ENCODE measurements at places on chromosomes 2 and 18.

GRCh38 chr2:219172231-219173154 is 2.7 kb upstream of the SLC23A3 start:
- DNase-seq, result no peak

- peak; percentile 69 for DNase-seq
These were observed 1.5 kb downstream of the GPC1 start for GRCh38 chr2:240436683-240437550.

GRCh38 chr2:10712185-10712809 is 9.1 kb upstream of the ATP6V1C2 start:
- DNase-seq, result no peak

GRCh38 chr18:46636040-46636630 is 20.9 kb downstream of the LOXHD1 start:
- DNase-seq, result no peak

GRCh38 chr2:42098571-42099437 is 51.0 kb downstream of the PKDCC start:
- DNase-seq, result no peak

- peak; percentile 43 for DNase-seq
These were observed 62.2 kb downstream of the ADNP2 start for GRCh38 chr18:80171054-80171872.

DNA sequence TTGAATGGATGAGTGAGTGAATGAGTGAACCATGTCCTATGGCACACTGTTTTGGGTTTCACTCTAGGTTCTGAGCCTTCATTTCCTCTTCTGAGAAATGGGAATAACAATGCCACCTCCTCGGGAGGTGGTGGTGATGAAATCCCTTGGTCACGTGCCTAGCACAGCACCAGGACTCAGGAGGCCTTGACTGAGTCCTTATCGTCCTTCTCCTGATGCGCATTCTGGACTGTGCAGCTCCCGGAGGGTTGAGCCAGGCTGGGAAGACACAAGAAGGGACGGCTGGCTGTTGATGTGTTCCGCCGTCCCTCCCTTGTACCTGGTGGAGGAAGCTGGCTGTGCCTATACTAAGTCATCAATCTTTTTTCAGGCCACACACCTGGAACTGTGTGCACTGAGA is 437.3 kb downstream of the ZNF521 start:
- no peak for DNase-seq

- no peak for DNase-seq
These were observed 30.1 kb upstream of the CCL20 start for GRCh38 chr2:227783404-227784138.

- no peak for DNase-seq
These were observed 1.3 kb downstream of the KCTD1 start for GRCh38 chr18:26546875-26547645.

DNA sequence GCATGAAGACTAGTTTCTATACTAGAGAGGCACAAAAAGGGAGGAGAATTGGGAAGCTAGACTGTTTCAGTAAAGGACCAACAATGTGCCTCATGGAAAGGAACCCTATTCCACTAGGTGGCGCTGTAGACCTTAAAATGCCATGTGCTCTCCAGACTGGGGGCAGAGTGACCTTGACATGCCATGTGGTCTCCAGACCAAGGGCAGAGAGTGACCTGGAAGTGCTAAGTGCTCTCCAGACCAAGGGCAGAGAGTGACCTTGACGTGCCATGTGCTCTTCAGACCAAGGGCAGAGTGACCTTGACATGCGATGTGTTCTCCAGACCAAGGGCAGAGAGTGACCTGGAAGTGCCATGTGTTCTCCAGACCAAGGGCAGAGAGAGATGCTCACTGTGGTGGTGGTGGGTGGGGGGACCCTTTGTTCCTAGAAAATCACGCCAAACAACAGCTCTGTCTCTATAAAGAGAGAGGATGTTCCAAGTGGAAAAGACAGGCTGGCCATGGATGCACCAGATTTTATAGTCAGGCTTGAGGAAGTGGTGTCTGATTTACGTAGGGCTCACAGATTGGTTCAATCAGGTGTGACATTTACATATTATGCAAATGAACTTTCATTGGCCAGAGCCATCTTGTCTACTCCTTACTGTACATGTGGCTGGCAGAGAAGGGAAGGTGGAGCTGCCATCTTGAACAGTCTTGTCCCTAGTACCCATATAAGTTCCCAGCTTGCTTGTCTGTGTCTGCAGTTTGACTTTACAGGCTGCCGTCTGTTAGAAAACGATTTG is 344.0 kb upstream of the DDX18 start:
- DNase-seq, result no peak

- no peak for DNase-seq
These were observed 11.3 kb downstream of the GFPT1 start for GRCh38 chr2:69375494-69376353.

GRCh38 chr2:181528441-181528840 is 71.3 kb downstream of the ITGA4 start:
- peak; percentile 21 for DNase-seq

- DNase-seq, result no peak
These were observed 22.3 kb downstream of the TMEM18 start for GRCh38 chr2:654896-655295.

- no peak for DNase-seq
These were observed 340.8 kb upstream of the MYT1L start for GRCh38 chr2:2671826-2672225.

DNA sequence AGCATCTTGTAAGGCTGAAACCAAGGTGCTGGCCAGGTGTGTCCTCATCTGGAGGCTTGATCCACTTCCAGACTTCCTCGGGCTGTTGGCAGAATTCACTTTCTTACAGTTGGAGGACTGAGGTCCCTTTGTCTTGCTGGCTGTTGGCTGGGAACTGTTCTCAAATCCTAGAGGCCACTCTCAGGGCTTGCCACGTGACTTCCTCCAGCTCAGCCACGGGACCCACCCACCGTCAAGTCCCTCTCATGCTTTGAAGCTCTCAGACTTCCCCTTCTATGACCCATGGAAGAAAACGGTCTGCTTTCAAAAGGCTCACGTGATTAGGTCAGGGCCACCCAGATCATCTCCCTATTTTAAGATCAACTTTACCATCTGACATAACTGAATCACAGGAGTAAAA is 77.1 kb downstream of the SMAD4 start:
- no peak for DNase-seq

GRCh38 chr18:26479681-26480079 is 68.7 kb downstream of the KCTD1 start:
- DNase-seq, result no peak

DNA sequence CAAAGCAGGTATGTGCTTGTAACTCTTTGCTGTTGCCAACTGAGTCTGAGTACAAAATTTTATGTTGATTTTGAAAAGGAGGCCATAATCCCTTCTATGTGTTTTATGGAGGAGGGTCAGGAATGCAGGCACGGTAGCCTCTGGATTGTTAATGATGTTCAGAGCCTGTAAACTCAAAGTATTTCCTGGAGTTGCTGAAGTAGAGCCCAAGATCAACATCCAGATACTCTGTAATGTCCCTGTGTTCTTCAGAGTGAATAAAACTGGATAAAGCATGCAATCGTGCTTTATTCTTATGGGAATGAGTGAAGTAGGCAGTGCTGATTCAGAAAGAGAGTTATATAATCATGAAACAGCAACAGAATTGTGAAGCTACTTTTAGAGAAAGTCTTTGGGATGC is 61.8 kb upstream of the CHRNA1 start:
- DNase-seq, result no peak

DNA sequence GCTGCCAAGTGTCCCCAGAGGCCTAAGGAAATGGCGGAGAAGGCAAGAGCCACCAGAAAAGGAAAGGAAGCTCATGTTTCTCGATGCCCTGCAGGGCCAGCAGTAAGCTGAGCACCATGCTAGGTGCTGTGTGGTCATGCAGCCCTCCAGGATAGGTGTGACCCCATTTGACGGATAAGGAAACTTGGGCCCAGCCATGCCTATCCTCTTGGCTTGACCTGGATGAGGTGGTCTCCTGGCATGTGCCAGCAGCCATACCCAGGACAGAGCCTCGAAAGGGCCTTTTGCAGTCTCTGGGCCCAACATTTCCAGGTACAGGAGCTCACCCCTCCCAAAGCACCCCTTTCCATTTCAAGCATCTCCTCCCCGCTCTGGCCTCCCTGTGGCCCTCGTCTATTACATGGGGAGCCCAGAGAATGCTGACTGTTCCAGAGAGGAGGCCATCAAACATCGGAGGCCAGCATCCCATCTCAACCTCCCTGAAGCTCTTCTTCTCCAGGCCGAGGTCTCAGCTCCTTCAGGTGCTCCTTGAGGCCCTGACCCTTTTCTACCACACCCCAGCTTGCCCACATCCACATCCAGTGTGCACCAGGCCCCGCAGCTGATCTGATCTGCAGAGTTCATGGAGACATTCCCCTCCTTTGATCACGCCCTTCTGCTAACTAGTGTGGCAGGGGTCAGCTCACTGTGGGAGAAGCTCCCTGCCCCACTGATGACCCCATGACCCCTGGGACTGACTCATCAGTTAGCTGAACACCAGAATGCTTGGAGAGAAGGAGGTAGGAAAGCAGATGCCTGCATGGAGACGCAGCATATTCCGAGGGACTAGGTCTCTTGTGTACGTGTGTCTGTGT is 208.4 kb downstream of the TNS1 start:
- DNase-seq, result no peak

DNA sequence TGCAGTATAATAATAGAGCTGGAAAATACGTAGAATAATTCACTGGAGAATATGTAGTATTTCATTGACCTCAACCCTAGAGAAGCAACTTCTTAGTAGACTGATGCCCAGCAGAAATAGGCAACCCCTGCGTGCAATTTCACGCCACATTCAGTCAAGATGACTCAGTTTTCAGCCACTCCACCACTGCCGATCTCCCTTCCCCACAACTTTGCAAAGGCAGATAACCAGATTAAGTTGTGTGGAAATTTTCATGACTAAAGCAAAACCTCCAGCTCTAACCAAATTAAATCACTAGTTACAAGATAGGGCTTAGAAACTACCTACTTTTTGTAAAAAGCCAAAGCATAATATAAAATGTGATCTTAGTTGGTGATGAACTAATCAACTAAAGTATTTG is 63.3 kb upstream of the STK17B start:
- DNase-seq, result peak; percentile 52

DNA sequence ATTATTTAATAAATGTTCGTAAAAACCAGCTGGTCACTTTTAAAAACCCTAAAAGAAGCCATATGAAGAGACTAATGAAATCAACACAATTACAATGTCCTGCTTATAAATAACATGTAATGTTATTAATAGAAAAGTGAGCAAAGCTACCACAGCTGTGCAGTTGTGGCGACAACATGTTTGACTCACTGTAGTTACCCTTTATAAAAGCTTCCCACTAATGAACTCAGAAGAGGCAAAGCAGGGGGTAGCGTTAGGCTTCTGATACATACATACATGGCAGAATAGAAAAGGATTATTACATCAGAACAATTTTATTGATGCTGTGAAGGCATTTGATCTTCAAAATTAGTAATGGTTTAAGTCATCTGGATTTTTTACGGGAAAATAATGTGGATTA is 219.7 kb downstream of the SLC4A10 start:
- no peak for DNase-seq

DNA sequence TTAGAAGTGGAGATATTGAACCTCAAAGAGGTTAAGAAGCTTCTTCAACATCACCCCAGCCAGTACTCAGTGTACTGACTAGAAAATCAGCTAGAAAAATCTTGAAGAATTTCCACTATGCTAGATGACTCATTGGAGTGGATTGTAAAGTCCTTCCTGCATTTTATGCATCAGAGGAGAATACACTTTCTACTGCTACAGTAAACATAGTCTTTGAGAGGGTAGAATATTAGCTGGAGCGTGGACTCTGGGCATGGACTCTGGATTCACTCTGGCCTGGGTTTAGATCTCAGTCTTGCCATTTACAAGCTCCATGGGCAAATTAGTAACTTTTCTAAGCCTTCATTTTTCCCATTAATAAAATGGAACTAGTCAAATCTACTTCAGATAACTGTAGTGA is 215.9 kb downstream of the IRS1 start:
- DNase-seq, result peak; percentile 74

DNA sequence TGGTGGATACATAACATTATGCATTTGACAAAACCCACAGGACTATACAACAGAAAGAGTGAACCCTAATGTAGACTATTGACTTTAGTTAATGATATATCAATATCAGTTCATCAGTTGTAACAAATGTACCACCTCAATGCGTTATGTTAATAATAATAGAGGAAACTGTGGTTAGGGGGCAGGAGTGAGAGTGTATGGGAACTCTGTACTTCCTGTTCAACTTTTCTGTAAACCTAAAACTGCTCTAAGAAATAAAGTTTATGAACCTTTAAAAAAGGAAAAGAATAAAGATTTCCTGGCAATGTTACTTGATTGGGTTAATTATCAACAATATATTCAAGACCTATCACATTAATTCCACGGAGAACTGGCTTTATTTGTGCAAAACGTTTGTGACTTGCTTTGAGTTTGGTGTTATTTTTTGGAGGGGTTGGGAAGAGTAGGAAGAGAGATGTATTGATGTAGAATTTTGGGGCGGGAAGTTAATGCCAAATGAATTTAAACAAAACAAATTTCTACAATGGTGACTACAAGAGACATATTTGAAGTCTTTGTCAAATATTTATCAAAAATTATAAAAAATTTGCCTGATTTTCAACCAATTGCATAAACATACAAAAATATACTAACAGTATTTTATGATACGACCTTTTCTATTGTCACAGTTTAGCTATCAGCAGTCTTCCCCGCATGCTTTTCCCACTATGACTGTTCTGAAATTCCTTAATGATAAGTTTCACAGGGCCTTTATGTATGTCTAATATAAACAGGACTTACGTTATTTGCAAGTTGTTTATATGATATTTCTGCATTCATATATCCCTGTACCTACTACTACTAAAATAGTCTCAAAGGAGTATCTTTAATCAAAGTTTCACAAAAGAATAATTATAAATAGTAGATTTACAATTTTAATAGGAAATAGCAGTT is 2.1 kb upstream of the RTN4 start:
- no peak for DNase-seq

DNA sequence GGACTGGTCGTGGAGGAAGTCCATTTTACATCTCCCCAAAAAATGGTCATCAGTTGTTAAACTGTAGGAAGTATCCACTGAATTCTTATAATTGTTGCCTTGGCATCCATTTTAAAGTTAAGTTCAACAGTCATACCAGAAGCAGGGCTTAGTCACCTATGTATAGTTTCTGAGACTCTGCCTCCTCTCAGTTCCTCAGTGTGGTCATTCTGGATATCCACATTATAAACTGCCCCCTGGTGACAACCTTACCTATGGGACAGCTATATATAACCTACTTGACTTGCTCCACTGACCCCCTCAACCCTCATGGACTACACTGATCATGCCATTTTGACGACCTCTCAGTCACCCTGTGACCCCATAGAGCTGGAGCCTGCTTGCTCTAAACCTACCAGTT is 617.0 kb downstream of the LRP1B start:
- no peak for DNase-seq

GRCh38 chr2:200310545-200310971 is 4.1 kb downstream of the SPATS2L start:
- peak; percentile 56 for DNase-seq

Data from foreskin fibroblast (primary cell).